ENCODE measurements at places on chromosomes 4 and X.

- DNase-seq, result no peak
These were observed 26.9 kb upstream of the TMPRSS11B start for GRCh38 chr4:68272380-68272779.

- DNase-seq, result no peak
These were observed 320.1 kb downstream of the BMPR1B start for GRCh38 chr4:95077864-95078263.

DNA sequence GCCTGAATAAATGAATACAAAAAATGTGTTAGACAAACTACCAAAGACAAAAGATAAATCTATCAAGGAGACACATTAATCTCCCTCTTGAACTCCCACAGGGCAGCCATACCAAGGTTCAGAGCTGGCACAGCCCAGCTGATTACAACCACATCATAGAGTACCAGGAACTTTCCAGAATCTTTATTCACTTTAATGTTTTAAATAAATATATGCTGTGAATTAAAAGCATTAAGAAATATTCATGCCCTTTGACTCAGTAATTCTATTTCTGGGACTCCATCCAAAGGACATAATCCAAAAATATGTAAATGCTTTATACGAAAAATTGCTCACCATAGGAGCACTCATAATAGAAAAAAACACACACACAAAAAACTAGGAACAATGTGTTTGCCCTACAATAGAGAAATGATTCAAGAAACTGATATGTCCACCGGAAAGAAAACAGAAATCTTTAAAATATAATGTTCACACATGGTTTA lies 126.0 kb downstream of the LDB2 start:
- DNase-seq, result no peak

GRCh38 chrX:128781506-128781905 lies 729.3 kb upstream of the ACTRT1 start:
- DNase-seq, result no peak

DNA sequence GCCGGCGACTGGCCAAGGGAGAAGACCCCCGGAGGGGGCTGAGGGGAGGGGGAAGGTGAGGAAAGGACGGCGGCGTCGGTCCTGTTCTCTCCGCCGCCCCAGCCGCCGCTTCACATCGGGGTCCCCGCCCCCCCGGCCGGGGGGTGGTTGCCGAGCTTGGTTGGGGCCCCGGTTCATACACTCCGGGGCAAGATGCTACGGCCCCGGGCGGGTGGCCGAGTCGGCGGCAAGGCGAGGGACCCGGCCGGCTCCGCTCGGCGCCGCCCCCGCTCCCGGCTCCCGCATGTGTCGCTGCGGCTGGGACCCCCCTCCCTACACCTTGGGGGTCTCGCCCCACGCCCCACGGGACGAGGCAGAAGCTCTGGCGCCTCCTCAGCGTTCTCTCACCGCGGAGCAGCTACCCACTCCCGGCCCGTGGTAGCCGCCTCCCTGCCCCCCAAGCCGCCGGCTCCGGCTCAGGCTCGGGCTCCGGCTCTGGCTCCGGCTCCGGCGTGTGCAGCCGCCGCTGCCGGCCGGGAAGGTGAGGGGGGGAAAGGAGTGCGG lies 461 bp downstream of the FBXW7 start:
- no peak for DNase-seq

DNA sequence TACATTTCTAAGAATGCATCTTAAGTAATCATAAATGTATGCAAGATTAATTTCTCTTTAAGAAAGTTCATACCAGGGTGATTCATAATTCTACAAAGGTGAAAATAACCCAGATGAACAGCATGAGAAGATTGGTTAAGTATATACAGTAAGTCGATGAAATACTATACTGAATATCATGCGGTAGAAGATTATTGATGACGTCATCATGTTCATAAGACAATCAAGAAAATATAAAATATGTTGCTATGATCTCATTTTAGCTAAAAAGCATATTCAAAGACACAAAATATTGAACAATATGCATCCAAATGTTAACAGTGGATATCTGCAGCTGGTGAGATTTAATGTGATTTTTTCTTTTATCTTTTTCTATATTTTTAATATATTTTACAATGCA lies 312.0 kb upstream of the FGF13 start:
- no peak for DNase-seq

GRCh38 chr4:8386731-8387130 lies 53.8 kb downstream of the ACOX3 start:
- DNase-seq, result no peak

- DNase-seq, result no peak
These were observed 73.9 kb downstream of the IRF2 start for GRCh38 chr4:184400375-184400870.

DNA sequence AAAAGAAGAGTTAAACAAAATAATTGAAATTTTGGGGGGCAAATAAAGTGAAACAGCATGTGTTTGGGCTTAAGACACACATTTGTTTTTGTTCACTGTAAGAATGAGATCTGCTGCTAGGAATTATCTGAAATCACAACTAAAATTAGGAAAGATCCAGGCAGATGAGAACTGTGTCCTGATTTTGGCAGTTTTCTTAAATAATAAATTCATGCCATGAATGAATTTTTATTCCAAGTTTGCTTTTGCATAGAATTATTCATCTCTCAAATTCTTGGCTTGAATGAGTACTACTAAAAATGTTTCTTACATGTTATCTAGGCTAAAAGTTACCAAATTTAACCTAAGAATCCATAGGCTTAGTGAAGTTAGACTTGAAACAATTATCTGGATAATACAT lies 321.7 kb downstream of the ANK2 start:
- no peak for DNase-seq

DNA sequence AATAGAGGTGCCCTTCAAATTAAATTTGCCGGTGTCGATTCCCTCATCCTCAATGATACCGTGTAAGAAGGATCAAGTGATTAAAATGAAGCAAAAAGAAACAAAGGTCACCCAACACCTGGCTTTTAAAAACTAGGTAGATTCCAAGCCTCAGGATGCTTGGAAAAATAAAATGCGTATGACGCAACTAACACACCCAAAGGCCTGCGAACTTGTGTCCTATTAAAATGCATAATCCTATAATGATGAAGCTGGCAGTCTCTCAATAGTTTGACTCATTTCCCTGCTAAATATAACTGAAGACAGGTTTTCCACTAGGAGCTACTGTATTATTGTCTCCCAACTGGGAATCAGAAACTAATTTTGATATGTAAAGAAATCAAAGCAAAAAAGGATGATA lies 263.2 kb downstream of the DHX15 start:
- no peak for DNase-seq

- no peak for DNase-seq
These were observed 593 bp downstream of the NPY1R start for GRCh38 chr4:163331629-163332376.

DNA sequence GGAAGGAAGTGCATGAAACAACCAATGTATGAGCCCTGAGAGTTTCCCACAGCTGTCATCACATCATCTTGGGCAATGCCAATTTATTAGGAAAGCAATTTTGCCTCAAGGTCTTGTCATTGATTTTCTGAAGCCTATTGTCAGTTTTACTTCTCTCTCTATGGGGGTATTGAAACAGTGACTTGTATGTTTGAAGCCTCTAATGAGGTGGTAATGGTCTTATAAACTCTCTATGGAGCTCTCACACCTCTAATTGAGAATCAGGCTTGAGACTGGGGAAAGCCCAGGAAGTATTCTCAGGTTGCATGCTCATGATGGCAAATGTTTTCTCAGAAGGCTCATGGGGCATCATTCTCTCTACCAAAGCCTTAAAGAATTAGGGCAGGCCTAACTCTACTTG lies 308.2 kb upstream of the EMCN start:
- DNase-seq, result no peak

GRCh38 chr4:76809594-76810305 lies 88.2 kb downstream of the SOWAHB start:
- DNase-seq, result no peak

DNA sequence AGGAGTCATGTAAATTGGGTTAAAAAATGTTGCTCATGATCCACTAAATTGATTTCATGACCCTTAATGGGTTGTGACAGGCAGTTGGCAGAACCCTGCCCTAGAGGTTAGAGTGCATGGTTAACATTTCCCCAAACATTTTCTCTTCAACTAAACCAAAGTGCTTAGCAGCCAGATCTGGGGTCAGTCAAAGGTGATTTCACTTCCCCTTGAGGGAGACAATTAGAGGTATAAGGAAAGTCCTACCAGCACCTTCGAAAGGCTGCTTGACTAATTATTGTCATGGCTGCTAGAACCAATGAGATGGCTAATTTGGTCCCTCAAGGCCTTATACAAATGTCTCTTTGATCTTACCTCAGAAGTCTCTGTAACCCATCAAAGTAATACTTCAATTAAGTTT lies 30.9 kb upstream of the INTS6L start:
- no peak for DNase-seq

Measured in stimulated activated CD8-positive, alpha-beta memory T cell treated with anti-CD3 and anti-CD28 coated beads, Interleukin-2, amount 100 ng/mL, for 1 hour (primary cell).